Stimulated activated CD8-positive, alpha-beta memory T cell treated with anti-CD3 and anti-CD28 coated beads, Interleukin-7, amount 100 ng/mL, for 1 hour (primary cell): ENCODE measurements at places on chromosomes 6 and 20.
A peak's percentile ranks its signal among the peaks of the same experiment; 100 is the strongest.

DNA sequence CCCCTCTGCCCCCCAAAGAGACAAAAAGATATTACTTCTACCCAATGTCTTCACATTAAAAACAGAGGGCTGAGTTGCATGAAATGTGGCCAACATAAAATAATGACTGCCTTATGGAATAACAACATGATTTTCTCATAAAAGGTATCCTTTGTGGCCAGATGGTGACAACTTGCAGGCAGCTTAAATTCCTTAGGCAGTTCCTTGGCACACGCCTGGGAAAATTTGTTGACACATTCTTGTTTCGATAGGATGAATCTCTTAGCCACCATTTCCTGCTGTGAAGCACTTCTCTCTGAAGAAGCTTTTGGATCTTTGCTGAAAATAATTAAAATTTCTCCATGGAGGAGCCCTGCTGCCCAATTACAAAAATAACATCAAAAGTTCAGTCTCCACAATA is 109.0 kb upstream of the COL21A1 start:
- no peak for DNase-seq

GRCh38 chr6:84687431-84687830 is 77.0 kb downstream of the TBX18 start:
- DNase-seq: no peak

GRCh38 chr6:69866351-69866769 is at the start of gene COL19A1:
Gene COL19A1, plus strand, starts transcription at chr6:69866556. Its CDS starts 13,012 bp downstream, at chr6:69879568.
- no peak for DNase-seq

GRCh38 chr20:50294164-50295088 is 103.8 kb downstream of the CEBPB start:
- DNase-seq: no peak

DNA sequence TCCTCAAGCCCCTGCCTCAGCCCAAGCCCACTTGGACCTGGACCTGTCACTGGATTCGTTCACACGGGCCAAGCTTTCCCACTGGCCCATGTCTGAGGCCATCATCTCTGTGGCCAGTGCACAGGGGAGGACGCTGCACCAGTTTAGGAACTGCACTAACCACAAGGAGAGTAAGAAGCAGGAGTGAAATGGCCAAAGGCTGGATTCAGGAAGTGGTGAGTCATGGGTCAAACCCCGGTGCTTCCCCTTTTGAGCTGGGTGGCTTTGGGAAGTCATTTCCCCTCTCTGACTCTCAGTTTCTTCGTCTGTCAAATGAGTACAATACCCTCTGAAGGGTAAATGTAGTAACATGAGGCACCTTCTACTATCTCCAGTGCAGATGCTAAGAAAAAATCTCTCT is 87.9 kb downstream of the CD40 start:
- no peak for DNase-seq

DNA sequence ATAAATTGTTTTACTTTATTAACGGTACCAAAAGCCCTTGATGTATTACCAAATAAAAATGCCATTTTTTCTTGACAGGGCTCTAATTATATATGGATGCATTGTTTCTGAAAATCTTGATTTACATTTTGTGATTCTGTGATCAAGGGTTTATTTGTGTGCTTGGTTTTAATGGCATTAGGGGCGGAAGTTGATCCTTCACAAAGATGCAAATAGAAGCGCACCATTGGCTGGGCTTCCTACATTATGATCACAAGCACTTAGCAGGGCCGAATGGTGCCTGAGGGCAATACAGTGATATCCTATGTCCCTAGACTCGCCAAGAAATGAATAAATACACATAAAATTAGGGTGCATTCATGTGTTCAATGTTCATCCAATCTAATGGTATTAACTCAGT is 172.9 kb upstream of the UST start:
- no peak for DNase-seq

- no peak for DNase-seq
Observed at GRCh38 chr6:167735084-167735950, 91.4 kb upstream of the AFDN start.

- no peak for DNase-seq
Observed at GRCh38 chr20:479487-479886, 17.2 kb upstream of the TBC1D20 start.

- DNase-seq: no peak
Observed at GRCh38 chr20:2515203-2515602, 6.5 kb upstream of the ZNF343 start.

GRCh38 chr6:46377209-46377608 is 114.0 kb downstream of the RCAN2 start:
- DNase-seq: no peak

DNA sequence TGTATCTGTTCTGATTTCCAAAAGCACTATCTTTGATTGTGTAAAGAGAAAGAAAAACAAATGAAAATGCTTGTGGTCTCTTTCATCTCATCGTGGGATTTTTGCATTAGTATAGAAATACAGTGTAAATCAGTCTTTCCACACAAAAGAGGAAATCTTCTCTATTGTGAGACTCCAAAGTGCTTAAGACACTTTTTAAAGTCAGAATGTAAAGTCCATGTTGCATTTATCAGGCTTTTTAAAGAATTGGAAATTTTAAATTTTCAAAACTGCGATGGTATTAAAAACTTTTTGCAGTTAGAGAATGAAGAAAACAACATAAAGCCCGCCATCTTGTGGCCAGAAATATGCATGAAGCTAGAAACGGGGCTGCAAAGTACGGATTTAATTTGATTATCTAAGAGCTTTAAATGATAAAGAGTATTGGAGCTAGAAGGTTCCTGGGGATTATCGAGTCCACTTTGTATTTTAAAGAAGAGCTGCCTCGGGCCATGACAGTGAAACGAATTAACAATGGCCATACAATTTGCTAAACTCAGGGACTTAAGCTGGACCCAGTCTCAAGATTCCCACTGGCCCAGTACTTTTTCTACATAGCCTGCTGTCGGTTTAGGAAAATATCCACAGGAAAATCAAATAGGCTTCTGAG is 339.6 kb downstream of the ARHGAP18 start:
- peak; percentile 20 for DNase-seq
